Fibroblast of mammary gland (primary cell): ENCODE measurements at places on chromosomes 1 and 21.

GRCh38 chr1:26350701-26351589 is 3.0 kb downstream of the CRYBG2 start:
- DNase-seq = peak; percentile 15

DNA sequence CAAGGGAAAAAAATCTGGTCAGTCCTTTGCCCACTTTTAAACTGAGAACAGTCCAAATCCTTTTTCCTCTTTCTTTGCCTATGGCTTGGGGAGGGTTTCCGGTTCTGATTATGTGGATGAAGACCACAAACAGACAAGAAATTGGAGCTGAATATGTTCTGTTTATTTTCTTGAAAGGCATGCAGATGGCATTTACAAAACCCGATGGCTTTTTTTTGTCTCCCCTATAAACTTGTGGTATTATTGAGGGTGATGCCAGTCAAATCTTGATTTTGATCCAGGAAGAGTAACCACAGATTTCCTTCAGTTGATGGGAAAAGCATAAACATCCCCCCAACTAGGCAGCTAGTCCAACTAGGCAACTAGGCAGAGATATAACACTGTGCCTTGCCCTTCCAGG is 38.9 kb downstream of the PLPP3 start:
- no peak for DNase-seq

DNA sequence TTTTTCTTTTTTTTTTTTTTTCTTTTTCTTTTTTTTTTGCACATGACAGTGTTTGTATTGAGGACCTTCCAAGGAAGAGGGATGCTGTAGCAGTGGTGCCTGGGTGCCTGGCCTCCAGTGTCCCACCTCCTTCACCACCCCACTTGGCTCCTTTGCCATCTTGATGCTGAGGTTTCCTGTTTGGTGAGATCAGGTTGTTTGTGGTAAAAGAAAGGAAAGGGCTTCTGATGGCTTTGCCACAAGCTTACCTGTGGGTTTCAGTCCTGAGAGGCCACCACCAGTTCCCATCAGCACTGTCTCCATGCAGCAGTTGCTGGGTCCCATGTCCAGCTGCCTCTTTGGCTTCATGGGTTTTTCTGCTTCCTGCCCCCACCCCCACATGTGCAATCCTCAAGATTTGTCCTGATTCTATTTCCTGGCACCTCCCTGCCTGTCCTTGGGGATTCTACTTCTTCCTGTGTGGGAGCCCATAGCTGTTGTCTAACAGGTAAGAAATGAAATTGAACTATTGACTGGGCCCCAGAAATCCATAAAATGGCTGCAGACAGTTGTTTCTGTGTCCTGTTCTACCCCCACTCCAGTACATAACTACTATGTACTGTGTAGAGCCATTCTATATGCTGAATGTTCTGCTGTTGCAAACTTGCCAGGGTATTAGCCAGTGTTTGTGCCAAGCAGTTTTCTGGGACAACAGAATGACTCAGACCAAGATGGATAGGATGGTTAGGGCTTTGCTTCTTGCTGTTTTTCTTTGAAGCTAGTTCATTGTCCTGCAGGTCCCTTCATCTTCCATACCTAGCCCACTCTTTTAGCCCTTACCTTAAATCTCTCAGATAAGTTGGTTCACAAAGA is 4.2 kb upstream of the CCDC28B start:
- DNase-seq = peak; percentile 54

- DNase-seq = no peak
Observed at GRCh38 chr1:98693385-98693784, 31.9 kb downstream of the SNX7 start.

GRCh38 chr1:240312872-240313271 is 221.2 kb downstream of the FMN2 start:
- peak; percentile 98 for DNase-seq

GRCh38 chr1:982765-983436 is 1.0 kb upstream of the PERM1 start:
- no peak for DNase-seq

DNA sequence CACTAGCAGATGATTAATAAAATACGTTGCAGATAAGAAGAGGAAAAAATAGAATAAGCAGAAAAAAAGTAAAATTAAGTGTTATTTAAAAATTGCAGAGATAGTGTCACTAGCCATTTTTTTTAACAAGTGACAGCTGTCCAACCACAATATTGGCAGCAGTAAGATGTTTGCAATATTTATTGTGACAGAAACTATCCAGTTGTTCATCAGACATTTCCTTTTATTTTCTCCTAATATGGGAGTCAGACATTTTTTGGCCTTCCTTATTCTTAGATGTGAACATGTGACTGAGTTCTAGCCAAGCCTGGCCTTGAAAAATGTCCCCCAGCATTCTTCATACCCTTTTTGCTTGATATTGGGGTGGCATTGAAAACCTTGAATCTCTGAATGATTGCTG is 3.4 kb upstream of the SPAG17 start:
- DNase-seq = no peak

DNA sequence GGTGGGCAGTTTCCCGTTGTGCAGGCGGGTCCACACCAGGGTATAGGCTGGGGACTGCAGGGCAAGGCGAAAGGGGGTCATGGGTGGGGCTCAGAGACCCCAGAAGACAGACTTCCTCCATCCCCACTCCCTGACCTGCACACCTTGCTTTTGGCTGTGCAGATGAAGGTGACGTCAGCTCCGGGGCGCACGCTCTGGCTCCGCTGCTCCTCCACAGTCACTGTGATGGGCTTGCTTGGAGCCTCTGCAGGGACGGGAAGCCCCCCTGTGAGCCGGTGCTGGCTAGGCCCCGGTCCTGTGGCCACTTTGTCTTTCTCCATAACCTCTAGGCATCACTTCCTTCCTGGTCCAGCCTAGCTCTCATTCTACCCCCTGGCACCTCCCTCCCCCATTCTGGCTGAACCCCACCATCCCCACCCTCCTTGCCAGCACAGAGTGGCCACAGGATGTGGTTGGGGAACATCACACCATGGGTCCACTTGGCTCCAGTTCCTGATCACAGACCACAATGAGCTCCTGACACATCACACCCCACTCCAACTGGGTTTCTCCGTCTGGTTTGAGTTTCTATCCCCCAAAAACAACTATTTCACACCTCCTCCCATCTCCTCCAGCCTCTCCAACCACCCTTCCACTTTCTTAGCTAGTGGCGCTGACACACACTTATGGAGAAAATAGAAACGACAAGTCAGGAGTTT is 45.2 kb downstream of the LDLRAD2 start:
- DNase-seq = peak; percentile 78

GRCh38 chr1:240308096-240308495 is 216.4 kb downstream of the FMN2 start:
- no peak for DNase-seq
